Kidney tubule cell (primary cell): ENCODE measurements at places on chromosomes 16 and 17.

- no peak for DNase-seq
Observed at GRCh38 chr17:63639125-63639524, 16.9 kb downstream of the MAP3K3 start.

- DNase-seq: no peak
Observed at GRCh38 chr16:78597809-78598570, 498.5 kb downstream of the WWOX start.

- DNase-seq: peak; percentile 64
Observed at GRCh38 chr17:32461853-32462617, 17.7 kb downstream of the PSMD11 start.

- peak; percentile 49 for DNase-seq
Observed at GRCh38 chr17:18262111-18262510, 1.6 kb downstream of the MIEF2 start.

DNA sequence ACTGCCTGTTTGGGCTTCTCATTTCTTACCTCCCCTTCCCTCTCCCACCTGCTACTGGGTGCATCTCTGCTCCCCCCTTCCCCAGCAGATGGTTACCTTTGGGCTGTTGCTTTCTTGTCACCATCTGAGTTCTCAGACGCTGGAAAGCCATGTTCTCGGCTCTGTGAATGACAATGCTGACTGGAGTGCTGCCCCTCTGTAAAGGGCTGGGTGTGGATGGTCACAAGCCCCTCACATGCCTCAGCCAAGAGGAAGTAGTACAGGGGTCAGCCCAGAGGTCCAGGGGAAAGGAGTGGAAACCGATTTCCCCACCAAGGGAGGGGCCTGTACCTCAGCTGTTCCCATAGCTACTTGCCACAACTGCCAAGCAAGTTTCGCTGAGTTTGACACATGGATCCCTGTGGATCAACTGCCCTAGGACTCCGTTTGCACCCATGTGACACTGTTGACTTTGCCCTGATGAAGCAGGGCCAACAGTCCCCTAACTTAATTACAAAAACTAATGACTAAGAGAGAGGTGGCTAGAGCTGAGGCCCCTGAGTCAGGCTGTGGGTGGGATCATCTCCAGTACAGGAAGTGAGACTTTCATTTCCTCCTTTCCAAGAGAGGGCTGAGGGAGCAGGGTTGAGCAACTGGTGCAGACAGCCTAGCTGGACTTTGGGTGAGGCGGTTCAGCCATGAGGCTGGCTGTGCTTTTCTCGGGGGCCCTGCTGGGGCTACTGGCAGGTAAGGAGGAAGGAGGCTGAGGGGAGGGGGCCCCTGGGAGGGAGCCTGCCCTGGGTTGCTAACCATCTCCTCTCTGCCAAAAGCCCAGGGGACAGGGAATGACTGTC lies at the start of gene CD68:
CD68 (plus strand) TSS at position 638 of the 833 bp plus-strand sequence; CDS start at position 678, 40 bp downstream.
- peak; percentile 97 for DNase-seq

GRCh38 chr17:49889500-49889899 lies 41.6 kb upstream of the TAC4 start:
- no peak for DNase-seq

- DNase-seq: no peak
Observed at GRCh38 chr16:11372073-11372828, 27.0 kb downstream of the RMI2 start.

- DNase-seq: no peak
Observed at GRCh38 chr17:50289278-50289677, 15.0 kb downstream of the TMEM92 start.

GRCh38 chr17:74051348-74051747 lies 152.1 kb upstream of the RPL38 start:
- no peak for DNase-seq

GRCh38 chr17:34537445-34537844 lies 41.9 kb upstream of the TMEM132E start:
- no peak for DNase-seq

DNA sequence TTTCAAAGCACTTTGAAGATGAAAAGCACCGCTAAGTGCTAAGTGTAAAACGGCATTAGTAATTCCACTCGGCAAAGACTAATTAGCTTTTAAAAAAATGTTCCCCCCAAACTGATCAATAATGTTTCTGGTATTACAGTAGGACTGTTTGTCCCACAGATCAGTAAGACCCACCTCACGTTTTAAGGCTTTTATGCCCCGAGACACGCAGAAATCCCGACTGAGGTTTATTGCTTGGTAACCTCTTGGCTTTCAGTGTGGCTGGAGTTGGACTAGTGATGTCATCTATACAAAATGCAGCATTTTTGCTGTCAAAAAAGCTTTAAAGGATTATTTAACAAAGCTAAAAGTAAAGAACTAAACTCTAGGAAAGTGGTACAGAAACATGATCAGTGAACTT lies 414.6 kb upstream of the PSMD7 start:
- DNase-seq: no peak

DNA sequence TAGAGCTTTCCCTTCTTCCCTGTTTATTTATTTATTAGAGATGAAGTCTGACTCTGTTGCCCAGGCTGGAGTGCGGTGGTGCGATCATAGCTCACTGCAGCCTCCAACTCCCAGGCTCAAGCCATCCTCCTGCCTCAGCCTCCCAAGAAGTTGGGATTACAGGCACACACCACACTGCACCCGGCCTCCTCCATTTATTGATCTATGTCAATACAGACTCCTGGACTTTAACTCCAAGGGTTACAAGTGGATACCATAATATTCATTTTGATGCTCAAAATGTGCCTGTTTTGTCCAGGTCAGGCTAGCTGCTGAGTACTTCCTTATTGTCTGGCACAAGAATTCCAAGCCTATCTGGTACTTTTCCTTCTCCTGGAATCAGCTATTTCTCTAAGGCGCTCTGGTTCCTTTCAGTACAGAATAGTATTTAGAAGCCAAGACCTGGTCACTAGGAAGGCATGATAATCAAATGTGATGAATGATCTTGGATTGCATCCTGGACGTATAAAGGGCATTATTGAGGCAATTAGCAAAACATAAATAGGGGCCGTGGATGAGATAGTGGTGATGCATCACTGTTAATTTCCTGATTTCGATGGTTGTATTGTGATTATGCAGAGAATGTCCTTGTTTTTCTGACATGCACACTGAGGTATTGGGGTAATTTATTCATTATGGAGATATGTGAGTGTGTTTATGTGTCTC lies 21.7 kb downstream of the IL4R start:
- no peak for DNase-seq

GRCh38 chr16:76963614-76964315 lies 227.2 kb upstream of the MON1B start:
- no peak for DNase-seq

GRCh38 chr17:6521586-6521985 lies 34.8 kb downstream of the PITPNM3 start:
- peak; percentile 21 for DNase-seq
